Stomach (tissue), 19 donors: ENCODE measurements at places on chromosomes 12 and 14. TPM values are rescaled to one million over a fixed set of nuclear protein-coding genes. Genes with fewer than 3 reads are reported as not detected.

Gene GLT8D2
- total RNA-seq = 11.3 TPM

Gene SYT1
- total RNA-seq = under 0.01 TPM

Gene MYRFL
- not detected for total RNA-seq

Gene KRT78
- not detected for total RNA-seq

Gene HOXC11
- not detected for total RNA-seq

Gene BCL2L14
- total RNA-seq = 16.7 TPM

Gene PPFIA2
- total RNA-seq = 2.6 TPM

Gene PELI2
- 24.0 TPM for total RNA-seq

Gene RNASE1
- total RNA-seq = 461 TPM

Gene TPPP2
- not detected for total RNA-seq

Gene AQP5
- 6.6 TPM for total RNA-seq

Gene KIF26A
- total RNA-seq = 3.0 TPM

- H3K27me3 ChIP-seq = no peaks in the 10 kb centered on the region
- no peak overlapping the region for H3K4me3 ChIP-seq
- no peak for DNase-seq
- H3K4me1 ChIP-seq = peaks cover 52% of the 10 kb centered on the region
Measured at GRCh38 chr12:11685716-11686115, 36.2 kb downstream of the ETV6 start.

DNA sequence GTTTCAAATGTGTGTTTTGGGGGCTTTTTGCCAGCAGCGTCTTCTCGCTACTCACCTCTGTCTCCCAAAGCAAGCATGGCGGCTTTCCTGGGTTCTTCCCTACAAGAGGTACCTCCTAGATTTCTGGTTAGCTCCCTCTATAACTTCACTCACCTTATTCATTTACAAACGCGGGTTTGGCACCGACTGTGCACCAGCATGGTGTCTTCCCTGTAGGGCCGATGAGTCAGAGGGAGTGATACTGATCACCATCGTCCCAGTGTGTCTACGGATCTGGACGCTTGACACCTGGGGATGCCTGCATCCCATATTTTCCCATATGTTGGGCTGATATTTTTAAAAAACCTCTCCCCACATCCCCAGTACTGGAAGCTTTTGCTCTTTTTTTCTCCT, 8.0 kb upstream of the SERPINA12 start:
- H3K27ac ChIP-seq = no peak overlapping the region
- H3K4me1 ChIP-seq = no peaks in the 10 kb centered on the region
- H3K27me3 ChIP-seq = no peaks in the 10 kb centered on the region
- H3K36me3 ChIP-seq = no peaks in the 10 kb centered on the region

- H3K36me3 ChIP-seq = peaks cover 31% of the 10 kb centered on the region
- no peak overlapping the region for H3K27ac ChIP-seq
- no peaks in the 10 kb centered on the region for H3K27me3 ChIP-seq
- no peak for DNase-seq
Measured at GRCh38 chr14:95413289-95414215, 93.8 kb upstream of the CLMN start.

DNA sequence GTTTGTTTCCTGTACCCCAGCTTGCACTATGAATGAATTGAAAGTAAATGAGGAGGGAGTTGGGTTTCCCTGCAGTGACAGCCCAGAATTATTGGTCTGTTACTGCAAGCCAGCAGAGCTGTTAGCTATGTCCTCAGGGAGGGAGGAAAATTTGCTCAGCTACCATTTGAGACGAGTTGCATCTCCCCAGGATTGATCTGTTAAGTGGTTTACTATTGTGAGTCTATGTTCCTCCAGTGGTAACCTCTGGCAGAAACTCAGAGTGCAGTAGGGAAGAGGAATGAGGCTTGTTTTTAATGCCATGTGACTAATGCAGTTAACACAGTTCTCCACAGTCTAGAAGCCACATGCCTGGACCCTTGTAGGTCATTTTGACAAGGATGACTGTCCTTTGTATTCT, 173.9 kb downstream of the SLC15A4 start:
- H3K4me3 ChIP-seq = no peak overlapping the region
- DNase-seq = peak; percentile 36
- no peaks in the 10 kb centered on the region for H3K36me3 ChIP-seq
- H3K27me3 ChIP-seq = no peaks in the 10 kb centered on the region

- no peak overlapping the region for H3K4me3 ChIP-seq
- no peaks in the 10 kb centered on the region for H3K36me3 ChIP-seq
- no peaks in the 10 kb centered on the region for H3K27me3 ChIP-seq
- DNase-seq = no peak
Measured at GRCh38 chr12:131330106-131330815, 376.6 kb downstream of the ADGRD1 start.

DNA sequence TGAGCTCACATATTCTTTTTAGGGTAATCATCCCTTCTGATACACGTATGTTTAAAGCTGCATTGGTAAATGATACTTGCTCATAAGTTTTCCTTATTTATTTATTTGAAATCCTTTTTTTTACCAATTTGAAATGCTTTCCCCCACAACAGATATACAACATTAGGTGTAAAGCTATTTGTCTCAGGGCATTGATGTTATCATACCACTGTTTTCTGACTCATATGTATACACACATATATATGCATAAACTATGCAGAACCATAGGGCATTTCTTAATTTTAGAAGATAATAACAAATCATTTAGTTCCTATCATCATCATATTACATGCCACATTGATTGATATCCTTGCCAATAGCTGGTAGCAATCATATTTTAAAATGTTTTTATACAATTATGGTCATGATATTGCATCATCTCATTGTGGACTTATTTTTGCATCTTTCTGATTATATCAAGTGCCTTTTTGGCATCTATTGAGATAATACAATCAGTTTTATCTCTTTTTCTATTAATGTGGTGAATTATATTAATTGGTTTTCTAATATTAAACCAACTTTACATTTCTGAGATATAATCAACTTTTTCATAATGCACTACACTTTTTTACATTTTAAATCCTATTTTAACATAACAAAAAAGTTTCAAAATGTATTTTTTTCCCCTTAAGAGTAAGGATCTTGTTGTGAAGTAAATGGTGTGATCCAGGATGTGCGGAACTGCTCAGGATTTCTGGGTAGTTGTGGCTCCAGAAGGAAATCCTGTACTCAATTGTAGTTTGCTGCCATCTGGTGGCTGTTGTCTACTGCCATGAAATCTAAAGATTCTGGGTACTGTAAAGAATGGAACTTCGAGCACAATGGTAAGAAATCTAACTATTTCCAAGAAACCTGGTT, 16.7 kb downstream of the OR9K2 start:
- no peaks in the 10 kb centered on the region for H3K27me3 ChIP-seq
- no peak overlapping the region for H3K4me3 ChIP-seq
- H3K27ac ChIP-seq = no peak overlapping the region
- H3K36me3 ChIP-seq = no peaks in the 10 kb centered on the region
- H3K4me1 ChIP-seq = no peaks in the 10 kb centered on the region

DNA sequence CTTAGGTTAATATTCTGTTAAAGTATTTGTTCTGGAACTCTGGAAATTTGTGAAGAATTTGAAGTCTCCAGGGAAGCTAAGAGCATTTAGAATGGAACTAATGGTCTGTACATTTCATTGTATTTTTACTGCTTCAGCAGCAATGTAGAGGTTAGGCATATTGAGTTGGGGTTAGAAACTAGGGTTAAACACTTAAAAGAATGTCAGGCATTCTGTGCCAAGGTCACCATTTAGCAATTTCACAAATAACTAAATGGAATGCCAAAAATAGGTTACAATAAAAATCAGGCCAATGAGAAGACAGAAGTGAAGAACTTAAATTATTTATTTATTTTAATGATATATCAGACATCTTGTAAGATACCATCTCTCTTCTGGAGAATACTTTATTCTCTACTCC, 210.8 kb downstream of the C12orf50 start:
- H3K4me1 ChIP-seq = no peaks in the 10 kb centered on the region
- H3K4me3 ChIP-seq = no peak overlapping the region
- no peak for DNase-seq

DNA sequence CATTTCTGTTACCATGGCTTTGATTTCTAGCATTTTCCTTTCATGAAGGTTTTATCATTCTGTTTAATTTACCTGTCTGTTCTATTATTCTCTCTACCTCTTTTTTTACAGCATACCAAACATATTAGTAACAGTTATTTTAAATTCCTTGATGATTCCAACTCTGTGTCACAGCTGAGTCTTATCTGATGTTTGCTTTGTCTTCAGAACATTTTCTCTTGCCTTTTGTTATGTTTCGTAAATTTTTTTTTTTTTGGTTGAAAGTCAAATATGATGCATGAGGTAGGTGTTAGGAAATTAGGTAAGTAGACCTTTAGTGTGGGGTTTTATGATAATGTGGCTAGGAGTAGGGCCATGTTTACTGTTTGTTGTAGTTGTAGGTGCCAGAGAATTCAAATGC, 496.4 kb downstream of the FOXG1 start:
- no peaks in the 10 kb centered on the region for H3K36me3 ChIP-seq
- no peak overlapping the region for H3K27ac ChIP-seq
- H3K4me3 ChIP-seq = no peak overlapping the region
- DNase-seq = no peak

DNA sequence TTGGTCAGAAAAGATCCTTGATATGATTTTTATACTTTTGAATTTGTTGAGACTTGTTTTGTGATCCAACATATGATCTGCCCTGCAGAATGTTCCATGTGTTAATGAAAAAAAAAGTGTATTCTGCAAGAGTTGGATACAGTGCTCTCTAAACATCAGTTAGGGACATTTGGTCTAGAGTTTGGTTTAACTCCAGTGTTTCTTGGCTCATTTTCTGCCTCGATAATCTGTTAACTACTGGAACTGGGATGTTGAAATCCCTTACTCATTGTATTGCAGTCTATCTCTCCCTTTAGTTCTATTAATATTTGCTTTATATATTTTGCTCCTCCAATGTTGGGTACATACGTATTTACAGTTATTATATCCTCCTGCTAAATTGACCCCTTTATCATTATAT, 18.3 kb upstream of the TXNRD1 start:
- no peaks in the 10 kb centered on the region for H3K4me1 ChIP-seq
- H3K27me3 ChIP-seq = no peaks in the 10 kb centered on the region
- H3K36me3 ChIP-seq = no peaks in the 10 kb centered on the region
- DNase-seq = no peak
- no peak overlapping the region for H3K4me3 ChIP-seq

GRCh38 chr14:81157431-81157830, 63.3 kb downstream of the GTF2A1 start:
- H3K27ac ChIP-seq = no peak overlapping the region
- H3K36me3 ChIP-seq = no peaks in the 10 kb centered on the region
- H3K4me3 ChIP-seq = no peak overlapping the region
- H3K27me3 ChIP-seq = no peaks in the 10 kb centered on the region
- no peak for DNase-seq

GRCh38 chr12:29559198-29559597, 61.7 kb upstream of the OVCH1 start:
- peak; percentile 36 for DNase-seq
- peak overlapping the region; percentile 45 for H3K27ac ChIP-seq
- no peak overlapping the region for H3K4me3 ChIP-seq
- no peaks in the 10 kb centered on the region for H3K27me3 ChIP-seq

- H3K4me3 ChIP-seq = no peak overlapping the region
- H3K36me3 ChIP-seq = no peaks in the 10 kb centered on the region
- no peaks in the 10 kb centered on the region for H3K4me1 ChIP-seq
- no peaks in the 10 kb centered on the region for H3K27me3 ChIP-seq
- no peak overlapping the region for H3K27ac ChIP-seq
Measured at GRCh38 chr14:80336608-80337106, 125.4 kb upstream of the DIO2 start.

DNA sequence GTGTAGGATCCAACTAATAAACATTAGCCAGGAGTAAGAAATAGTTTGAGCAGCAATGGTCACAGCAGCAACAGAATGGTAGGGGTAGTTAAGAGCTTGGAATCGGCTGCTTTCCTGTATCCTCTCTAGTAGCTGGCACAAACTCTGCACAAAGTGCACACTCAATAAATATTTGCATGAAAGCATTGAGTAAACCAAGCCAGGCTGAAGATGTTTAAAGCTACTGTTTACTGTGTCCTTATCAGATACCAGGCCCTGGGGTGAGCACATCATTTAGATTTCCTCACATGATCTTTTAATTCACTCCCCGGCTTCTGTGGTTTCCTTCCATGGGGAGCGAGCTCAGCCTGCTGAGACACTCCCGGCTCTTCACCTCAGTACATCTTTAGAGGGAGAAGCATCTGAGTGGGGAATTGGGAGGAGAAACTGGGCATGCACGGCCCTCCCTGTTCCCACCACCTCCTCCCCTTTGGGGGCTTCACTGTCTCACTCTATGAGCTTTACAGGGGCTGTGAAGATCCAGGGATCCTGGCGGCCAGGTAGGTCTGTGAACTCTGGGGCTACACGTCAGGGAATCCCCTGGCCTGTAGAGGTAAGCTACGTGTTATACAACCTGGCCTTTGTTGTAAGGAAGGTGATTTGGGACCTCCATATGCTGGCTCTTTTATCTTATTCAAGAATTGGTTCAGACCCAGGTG, 107.2 kb upstream of the VASH1 start:
- no peaks in the 10 kb centered on the region for H3K36me3 ChIP-seq
- H3K4me3 ChIP-seq = no peak overlapping the region
- no peak overlapping the region for H3K27ac ChIP-seq
- H3K4me1 ChIP-seq = no peaks in the 10 kb centered on the region
- DNase-seq = no peak

GRCh38 chr14:47691829-47692228, 16.4 kb upstream of the MDGA2 start:
- H3K27ac ChIP-seq = no peak overlapping the region
- no peaks in the 10 kb centered on the region for H3K4me1 ChIP-seq
- no peak for DNase-seq
- H3K4me3 ChIP-seq = no peak overlapping the region

GRCh38 chr14:55752580-55753390, 172.8 kb downstream of the KTN1 start:
- H3K27me3 ChIP-seq = no peaks in the 10 kb centered on the region
- peak; percentile 92 for DNase-seq
- peaks cover 19% of the 10 kb centered on the region for H3K4me1 ChIP-seq
- no peak overlapping the region for H3K4me3 ChIP-seq

DNA sequence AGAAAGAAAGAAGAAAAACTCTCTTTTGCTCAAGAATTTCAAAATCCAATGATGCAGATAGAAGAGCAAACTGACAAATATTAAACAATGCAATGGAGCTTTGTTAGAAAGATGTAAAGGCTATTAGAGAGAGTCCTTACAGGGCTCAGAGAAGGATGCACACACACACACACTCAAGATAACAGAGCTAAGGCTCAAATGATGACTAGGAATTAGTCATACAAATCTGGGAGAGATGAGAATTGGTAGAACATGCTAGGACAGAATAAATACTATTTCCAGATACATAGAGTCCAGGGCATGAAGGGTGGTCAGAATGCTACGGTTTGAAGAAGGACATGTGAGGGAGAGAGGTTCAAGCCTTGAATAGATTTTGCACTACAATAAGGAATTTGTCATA, 650.1 kb upstream of the MDGA2 start:
- H3K4me1 ChIP-seq = no peaks in the 10 kb centered on the region
- DNase-seq = no peak
- H3K4me3 ChIP-seq = no peak overlapping the region
- no peaks in the 10 kb centered on the region for H3K36me3 ChIP-seq
- no peak overlapping the region for H3K27ac ChIP-seq
